ENCODE measurements at places on chromosomes 2 and 18. TPM values are rescaled to one million over a fixed set of nuclear protein-coding genes. Genes with fewer than 3 reads are reported as not detected.

Gene ALPG
- total RNA-seq = not detected

Gene UBXN4
- 60.8 TPM for total RNA-seq

Gene KCNK3
- not detected for total RNA-seq

Gene MDH1B
- 0.28 TPM for total RNA-seq

Gene OTOS
- not detected for total RNA-seq

Gene DTNA
- total RNA-seq = 2.1 TPM

Gene MALL
- total RNA-seq = 21.3 TPM

Gene APCDD1
- under 0.01 TPM for total RNA-seq

Gene FAM210A
- total RNA-seq = 25.0 TPM

Gene TTC32
- 7.6 TPM for total RNA-seq

Gene GPR45
- not detected for total RNA-seq

Gene ANKRD23
- 0.45 TPM for total RNA-seq

Gene RNU2-63P
- total RNA-seq = 284 TPM

Gene RIT2
- total RNA-seq = not detected

Gene TMEM247
- total RNA-seq = not detected

Gene IL1RL1
- total RNA-seq = 89.9 TPM

Gene MYO3B
- total RNA-seq = not detected

Gene SPATA3
- not detected for total RNA-seq

Gene NEU2
- total RNA-seq = not detected

Gene FOSL2
- 57.5 TPM for total RNA-seq

Gene POTEI
- 0.09 TPM for total RNA-seq

Gene TIA1
- 162 TPM for total RNA-seq

Gene IL36RN
- not detected for total RNA-seq

Gene ANKRD44
- 5.6 TPM for total RNA-seq

Gene CROCC2
- not detected for total RNA-seq

Gene CD8B2
- not detected for total RNA-seq

Gene ASIC4
- total RNA-seq = not detected

Gene ARHGAP25
- total RNA-seq = 3.1 TPM

Gene GALR1
- not detected for total RNA-seq
